Activated CD8-positive, alpha-beta memory T cell treated with anti-CD3 and anti-CD28 coated beads for 1 hour (primary cell): ENCODE measurements at places on chromosomes 6 and 20.

DNA sequence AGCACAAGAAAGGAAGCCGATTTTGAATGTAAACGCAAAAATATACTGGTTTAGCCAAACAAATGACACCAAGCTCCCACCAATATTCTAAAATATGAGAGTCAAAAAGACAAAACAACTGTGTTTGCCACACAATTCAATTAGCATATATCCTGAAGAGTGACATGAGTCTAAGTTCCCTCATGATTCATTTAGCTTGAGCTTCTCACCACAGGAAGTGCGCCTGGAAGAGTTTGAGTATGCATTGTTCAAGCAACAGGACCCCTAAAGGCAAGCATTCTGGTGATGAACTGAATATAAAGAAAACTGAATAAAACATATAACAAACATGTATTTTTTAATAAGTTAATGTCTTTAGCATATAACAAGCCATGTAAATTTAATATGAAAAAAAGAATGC lies 115.2 kb upstream of the RUNX2 start:
- DNase-seq = no peak

DNA sequence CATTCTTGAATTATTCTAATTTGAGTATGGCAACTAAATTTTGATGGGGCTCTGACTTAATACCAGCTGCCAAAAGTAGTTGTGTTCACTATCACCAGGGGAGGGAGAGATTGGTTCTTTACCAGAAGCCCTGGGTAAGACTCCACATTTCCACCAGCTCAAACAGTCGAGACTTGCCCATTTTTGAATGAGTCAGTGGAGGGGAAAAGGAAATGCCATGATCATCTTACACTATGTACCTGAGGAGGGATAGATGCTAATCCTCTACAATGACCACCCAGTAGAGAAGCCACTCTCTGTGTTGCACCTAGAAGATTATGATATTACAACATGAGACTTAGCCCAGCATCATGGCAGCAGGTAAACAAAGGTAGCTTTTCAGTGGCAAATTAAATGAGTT lies 77.0 kb upstream of the SGK1 start:
- no peak for DNase-seq

GRCh38 chr20:37396416-37397075 lies 50.6 kb downstream of the SRC start:
- no peak for DNase-seq

DNA sequence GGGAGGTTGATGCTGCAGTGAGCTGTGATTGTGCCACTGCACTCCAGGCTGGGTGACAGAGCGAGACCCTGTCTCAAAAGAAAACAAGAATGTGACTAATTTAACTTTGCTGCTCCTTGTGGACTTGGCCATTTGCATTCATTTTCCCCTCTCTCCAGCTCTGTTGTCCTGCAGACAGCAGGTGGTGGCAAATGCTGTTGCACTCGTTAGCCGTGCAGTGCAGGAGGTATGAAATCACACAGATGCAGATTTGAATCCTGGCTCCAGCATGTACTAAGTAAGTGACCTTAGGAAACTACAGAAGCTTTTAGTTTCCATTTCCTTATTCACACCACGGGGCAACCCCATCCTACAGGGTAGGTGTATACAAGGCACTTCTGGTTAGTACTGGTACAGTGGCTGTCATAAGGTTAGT lies 9.6 kb upstream of the BEND3 start:
- no peak for DNase-seq

DNA sequence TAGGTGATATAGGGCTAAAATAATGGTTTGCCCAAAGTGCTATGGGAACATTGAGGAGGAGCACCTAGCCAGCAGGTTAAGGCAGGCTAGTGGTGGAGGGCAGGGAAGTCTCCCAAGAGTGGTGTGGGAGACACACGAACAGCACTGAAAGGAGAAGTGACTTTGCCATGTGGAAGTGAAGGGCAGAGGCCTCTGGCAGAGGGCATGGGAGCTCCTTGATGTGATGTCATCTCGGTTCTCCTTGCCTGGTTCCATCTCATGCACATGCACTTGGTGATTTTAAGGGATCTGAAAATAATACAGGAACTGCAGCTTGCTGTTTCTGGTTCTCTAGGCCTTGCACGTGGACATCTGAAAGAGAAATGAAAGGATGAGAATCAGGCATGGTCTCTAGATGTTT lies 4.7 kb upstream of the MAP3K4 start:
- DNase-seq = no peak
